ENCODE measurements at places on chromosomes 6 and 20. TPM values are rescaled to one million over a fixed set of nuclear protein-coding genes. Genes with fewer than 3 reads are reported as not detected.

Gene EMILIN3
- 1.5 TPM for total RNA-seq

Gene SUMO4
- total RNA-seq: 1.2 TPM

DNA sequence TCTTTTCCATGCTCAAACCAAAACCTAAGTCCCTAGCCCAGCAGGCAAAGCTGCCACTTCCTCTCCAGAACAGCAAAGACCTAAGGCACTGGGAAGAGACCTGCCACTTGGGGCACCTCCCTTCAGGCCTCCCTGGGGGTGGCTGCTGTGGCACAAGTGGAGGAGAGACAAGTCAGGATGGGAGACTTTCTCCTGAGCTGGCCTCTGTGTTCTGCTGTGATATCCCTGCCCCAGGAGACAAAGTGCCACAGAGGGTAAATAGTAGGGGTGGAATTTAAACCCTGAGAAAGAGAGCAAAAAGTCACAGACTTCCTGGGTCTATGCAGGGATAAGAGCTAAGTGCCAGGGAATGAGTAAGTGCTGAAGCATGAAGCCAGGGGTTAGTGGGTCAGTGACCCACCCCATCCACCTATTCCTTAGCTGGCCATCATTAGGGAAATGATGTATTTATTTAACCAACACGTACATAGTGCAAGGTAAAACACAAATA lies 84.2 kb downstream of the MRPL14 start:
- no peak for DNase-seq

- DNase-seq: no peak
These were observed 555.5 kb upstream of the MARCKS start for GRCh38 chr6:113301651-113302050.

DNA sequence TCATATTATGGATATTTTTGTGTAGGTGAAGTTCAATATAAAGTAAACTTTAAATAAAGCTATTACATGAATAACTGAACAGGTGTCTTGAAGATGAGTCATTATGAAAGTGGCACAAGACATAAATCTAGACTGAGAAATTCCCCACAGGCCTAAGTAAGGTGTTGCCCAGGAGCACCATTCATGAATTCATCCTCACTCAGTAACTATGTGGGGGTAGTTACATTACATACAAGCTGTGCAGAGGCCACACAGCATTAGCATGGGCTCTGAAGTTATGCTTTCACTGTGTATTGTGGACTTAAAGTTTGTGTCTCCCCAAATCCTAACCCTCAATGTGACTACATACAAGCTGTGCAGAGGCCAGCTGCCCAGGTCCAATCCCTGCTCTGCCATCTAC lies 65.9 kb downstream of the BCAS1 start:
- DNase-seq: no peak

Gene PI3
- total RNA-seq: 6.5 TPM

DNA sequence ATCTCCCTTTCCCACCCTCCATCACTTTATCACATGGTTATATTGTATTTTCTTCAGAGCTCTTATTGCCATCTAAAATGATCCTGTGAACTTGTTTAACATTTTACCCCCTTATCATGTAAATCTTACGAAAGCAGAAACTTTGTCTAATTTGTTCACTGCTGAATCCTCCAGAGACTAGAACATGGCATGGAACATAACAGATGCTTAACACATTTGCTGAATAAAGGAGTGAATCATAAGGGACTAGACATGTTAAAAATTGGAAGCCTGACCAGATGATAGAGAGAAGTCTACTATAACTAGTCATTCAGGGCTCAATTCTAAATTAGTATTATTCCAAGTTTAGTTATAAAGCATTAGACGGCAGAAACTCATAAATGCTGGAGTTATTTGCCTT lies 73.3 kb downstream of the MAN1A1 start:
- no peak for DNase-seq

Gene PRSS35
- 1.7 TPM for total RNA-seq

Gene VIP
- total RNA-seq: 0.14 TPM

DNA sequence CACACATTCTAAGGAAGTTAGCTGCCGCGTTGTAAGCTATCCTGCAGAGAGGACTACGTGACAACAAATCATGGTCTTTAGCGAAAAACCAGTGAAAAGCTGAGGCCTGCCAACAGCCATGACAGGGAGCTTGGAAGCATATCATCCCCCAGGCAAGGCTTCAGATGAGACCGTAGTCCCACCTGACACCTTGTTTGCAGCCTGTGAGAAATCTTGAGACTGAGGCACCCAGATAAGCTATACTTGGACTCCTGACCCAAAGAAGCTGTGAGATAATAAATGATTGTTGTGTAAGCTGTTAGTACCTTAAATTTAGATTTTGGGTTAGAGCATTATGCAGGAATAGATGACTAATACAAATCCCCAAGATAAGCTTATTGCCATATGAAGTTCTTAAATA lies 45.4 kb upstream of the SENP6 start:
- no peak for DNase-seq
